ENCODE measurements at places on chromosomes 11 and 22. TPM values are rescaled to one million over a fixed set of nuclear protein-coding genes. Genes with fewer than 3 reads are reported as not detected.

The RELT gene
- total RNA-seq: 4.8 TPM

DNA sequence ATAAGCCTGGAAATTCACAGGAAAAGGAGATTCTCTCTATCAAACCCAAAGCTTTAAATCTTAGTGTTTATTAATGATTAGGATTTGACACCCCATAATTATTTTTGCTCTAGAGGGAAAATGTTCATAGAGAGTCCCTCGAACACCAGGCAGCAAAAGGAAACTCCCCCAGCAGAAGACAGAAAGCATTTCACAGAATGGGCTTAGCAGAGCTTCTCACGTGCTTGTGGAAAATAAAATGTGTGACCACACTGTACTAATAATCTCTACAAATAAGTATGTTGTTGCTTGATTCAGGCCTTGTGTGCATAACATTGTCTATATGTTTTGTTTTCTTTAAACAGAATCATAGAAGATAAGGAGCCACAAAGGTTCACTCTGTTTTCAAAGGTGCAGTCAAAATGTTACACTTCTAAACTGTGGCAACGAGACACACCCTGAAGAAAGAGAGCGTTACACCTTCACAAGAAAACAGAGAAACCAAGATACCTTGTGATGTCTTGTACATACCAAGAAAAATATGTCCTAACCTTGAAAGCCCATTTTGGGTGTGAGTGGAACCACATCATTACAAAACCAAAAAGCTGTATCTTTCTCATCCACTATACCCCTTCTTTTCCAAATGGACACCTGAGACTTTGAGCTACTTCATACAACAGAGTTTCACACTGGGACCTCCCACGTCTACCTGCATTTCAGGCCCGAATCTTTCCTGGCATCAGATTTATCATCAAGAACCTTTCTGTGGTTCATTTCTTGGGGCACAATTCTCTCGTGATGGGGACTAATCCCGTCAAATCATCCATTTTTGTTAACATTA lies 282.5 kb downstream of the ETS1 start:
- no peak for DNase-seq

The CD3E gene
- total RNA-seq: not detected

- DNase-seq: no peak
Measured at GRCh38 chr11:127109796-127110480, 109.4 kb upstream of the KIRREL3 start.

GRCh38 chr11:73141031-73141308 lies 1.1 kb downstream of the FCHSD2 start:
- no peak for DNase-seq

The VPREB3 gene
- total RNA-seq: not detected

The PKNOX2 gene
- total RNA-seq: not detected

The GLYAT gene
- not detected for total RNA-seq

- no peak for DNase-seq
Measured at GRCh38 chr22:42336527-42337227, 66.2 kb upstream of the TCF20 start.

- peak; percentile 86 for DNase-seq
Measured at GRCh38 chr11:65662799-65663638, at the start of gene RELA. Gene RELA (minus strand): TSS chr11:65662916. CDS start chr11:65662832, 84 bp downstream.

DNA sequence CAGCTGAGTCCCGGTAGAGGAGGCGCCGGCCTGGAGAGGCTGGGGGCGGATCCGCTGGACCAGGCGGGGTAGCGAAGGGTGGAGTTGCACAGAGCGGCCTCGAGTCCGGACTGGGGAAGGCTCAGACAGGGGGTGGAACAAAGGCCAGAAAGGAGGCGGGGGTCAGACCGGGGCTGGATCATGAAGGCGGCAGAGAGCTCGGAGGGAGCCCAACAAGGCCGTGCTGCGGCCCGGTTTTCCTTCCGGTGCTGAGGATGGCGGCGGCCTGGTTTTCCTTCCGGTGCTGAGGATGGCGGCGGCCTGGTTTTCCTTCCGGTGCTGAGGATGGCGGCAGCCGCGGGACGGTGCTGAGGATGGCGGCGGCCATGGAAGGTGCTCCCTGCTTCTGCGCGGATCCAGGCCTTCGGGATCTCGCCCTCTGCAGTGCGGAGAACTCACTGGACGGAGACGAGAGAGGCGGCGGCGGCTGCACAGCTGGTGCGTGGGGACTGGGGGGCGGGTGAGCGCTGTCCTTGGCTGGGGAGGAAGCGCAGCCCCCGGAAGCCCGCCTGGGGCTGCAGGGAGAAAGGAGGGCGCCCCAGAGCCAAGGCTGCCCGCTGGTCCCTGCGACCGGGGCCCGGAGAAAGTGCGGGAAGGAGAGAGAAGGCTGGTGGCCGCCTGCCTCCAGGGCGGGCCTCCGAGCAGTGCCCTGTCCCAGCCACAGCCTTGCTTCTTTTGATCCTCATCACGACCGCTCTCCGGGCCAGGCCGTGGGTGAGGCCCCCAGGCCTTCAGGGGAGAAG lies 350.4 kb upstream of the B3GAT1 start:
- no peak for DNase-seq
